ENCODE measurements at places on chromosomes 13 and 19.
A peak's percentile ranks its signal among the peaks of the same experiment; 100 is the strongest.

- DNase-seq, result peak; percentile 77
Measured at GRCh38 chr19:50496189-50497021, 14.6 kb downstream of the JOSD2 start.

DNA sequence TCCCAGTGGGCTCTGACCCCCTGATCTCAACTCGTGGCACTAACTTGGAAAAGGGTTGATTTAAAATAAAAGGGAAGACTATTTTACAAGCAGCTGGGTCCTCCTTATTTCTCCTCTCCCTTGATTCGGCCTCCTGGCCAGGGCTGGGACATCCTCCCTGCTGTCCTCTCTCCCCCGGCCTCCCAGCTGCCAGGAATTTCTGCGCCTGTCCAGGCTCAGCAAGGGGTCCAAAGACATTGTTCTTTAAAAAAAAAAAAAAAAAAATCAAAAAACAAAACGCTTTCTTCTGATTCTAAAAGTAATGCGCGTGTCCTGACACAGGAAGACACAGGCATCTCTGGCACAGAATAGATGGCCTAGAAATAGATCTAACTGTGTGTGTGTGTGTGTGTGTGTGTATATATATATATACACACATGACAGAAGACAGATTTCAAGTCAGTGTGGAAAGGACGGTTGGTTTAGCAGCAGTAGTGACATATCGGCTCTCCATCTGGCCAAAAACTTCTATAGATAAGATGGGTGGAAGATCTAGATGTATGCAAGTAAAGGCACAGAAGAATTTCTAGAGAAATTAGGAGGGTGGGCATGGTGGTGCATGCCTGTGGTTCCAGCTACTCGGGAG, 12.3 kb upstream of the LENG8 start:
- no peak for DNase-seq

GRCh38 chr19:35318679-35319448, 10.1 kb upstream of the CD22 start:
- no peak for DNase-seq

DNA sequence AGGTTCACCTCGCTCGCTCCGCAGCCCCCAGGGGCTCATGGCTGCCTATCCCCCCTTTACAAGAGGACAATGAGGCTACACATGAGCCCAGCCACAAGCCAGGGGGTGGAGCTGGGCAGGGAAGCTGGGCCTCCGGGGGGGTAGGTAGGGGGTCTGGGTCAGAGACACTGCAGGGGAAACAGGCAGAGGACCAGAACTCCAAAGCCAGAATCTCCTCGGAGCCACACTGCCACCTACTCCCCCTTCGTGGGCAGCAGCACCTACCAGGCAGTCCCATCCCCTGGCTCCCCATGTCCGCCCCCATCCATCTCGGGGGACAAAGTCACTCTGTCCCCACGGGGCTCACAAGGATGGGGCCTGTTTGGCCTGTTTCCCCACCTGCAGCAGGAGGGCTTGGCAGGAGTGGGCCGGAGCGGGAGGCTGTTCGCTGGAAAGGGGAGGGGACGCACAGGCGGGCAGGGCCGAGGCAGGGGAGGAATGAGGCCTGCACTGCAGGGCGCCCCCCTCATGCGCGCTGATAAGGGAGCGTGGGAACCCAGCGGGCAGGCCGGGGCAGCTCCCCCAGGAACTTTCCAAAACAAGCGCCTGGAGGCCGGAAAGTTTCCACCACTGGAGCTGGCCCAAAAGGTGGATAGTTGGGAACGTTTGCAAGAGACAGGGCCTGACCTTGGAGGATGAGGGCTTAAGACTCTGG, 545 bp upstream of the ISYNA1 start:
- DNase-seq, result no peak

DNA sequence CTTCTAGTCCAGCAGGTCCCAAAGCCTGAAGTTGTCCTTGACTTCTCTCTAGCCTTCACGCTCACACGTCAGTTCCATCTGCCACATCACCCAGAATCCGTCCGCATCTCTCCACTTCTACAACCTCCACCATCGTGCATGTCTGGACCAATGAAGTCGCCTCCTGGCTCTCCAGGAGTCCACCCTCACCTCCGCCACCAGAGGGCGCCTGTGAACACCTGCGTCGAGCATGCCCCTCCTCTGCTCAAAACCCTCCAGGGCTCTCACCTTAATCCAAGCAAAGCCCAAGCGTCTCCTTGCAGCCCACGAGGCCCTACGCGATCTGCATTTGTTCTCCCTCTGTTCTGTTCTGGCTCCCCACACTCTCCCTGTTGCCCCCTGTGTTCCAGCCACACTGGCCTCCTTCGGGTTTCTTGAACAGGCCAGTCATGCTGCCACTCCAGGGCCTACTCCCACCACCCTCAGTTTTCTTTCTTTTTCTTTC, 3.7 kb downstream of the USHBP1 start:
- DNase-seq, result no peak

DNA sequence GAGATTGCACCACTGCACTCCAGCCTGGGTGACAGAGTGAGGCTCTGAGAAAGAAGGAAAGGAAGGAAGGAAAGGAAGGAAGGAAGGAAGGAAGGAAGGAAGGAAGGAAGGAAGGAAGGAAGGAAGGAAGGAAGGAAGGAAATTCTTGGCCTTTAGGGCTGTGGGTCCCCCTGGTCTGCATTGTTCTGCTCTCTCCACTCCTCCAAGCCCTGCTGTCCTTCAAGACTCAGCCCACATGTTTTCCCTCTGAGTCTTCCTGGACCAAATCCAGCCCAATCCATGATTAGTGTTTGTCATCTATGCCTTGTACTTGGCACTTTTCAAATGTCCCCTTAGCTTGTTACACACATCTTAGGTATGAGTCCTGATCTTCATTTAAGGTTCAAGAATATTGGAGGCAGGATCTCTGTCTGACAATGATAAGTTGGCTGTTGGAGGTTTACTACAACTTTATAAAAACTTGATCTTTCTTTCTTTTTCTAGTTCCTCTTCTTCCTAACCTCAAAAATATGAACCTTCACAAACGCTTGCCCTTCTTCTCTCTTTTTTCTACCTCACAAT, 48.8 kb upstream of the INTS6 start:
- DNase-seq, result no peak

DNA sequence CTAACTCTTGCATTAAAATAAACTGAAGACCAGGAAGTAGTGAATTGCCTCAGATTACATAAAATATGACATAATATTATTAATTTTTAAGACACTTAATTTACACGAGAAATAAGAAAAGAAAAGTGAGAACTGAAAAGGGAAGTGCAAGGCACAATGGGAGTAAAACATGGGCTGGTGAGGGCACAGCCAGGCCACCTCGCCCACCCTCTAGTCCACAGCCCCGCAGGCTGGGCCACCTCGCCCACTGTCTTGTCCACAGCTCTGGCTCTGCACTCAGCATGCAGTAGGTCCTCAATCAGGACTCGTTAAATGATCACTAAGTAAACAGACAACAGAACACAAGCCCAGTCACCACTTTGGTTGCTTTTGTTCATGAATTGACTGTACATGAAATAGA, 67.8 kb upstream of the ARHGEF7 start:
- no peak for DNase-seq

- no peak for DNase-seq
Measured at GRCh38 chr13:113876346-113877148, 12.7 kb upstream of the GAS6 start.

DNA sequence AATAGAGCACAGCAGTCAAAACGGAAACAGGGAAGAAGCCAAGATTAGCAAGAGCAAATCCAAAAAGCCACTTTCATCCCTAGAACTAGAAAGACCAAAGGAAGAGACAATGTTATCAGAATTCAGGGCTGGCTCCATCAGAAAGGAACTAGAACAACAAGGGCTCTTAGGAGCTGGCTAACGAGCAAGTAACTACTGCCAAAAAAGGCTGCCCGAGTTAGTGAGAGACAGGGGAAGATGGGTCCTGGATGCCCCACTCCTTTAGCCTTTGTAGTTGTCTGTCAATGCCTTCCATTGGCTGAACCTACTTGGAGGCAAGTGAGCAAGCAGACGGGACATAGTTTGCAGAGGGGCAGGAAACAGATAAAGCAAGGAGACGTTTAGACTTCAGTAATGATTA, 240.4 kb downstream of the KLF12 start:
- no peak for DNase-seq

GRCh38 chr13:20053016-20053415, 94.5 kb downstream of the ZMYM2 start:
- DNase-seq, result no peak

DNA sequence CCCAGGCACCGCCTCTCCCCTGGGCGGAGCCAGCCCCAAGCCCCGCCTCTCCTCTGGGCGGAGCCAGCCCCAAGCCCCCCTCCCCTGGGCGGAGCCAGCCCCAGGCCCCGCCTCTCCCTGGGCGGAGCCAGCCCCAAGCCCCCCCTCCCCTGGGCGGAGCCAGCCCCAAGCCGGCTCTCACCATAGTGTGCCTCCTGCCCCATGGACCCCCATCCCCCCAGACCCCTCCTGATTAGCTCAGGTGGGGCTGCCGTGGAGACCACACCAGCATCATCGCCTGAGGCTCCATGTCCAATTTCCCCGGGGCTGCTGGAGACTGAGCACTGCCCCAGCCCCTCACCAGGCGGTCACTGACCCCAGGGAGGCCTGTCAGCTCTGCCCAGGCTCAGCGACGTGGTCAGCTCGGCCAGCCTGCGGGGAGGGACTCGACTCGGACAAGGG, 4.2 kb upstream of the MADCAM1 start:
- no peak for DNase-seq

DNA sequence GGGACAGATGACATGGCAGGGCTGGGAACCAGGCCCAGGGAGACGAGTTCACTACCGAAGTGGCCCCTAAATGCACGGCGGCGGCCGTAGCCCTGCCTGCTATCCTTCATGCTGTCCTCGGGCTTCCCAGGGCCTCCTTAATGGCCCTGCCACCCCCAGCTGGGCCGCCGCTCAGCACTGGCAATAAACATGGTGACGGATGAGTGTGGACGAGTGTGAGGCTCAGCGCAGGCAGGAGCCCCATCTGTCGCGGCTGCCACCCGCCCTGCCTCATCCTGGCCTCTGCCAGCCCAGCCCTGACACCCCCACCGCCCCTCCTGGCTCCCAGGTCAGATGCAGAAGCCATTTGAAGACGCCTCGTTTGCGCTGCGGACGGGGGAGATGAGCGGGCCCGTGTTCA, 13.6 kb downstream of the PIN1 start:
- no peak for DNase-seq

Data from chondrocyte (in vitro differentiated cells).